ENCODE measurements at places on chromosomes 3 and 15.

GRCh38 chr15:88628018-88628654 is 7.0 kb downstream of the AEN start:
- DNase-seq: no peak

DNA sequence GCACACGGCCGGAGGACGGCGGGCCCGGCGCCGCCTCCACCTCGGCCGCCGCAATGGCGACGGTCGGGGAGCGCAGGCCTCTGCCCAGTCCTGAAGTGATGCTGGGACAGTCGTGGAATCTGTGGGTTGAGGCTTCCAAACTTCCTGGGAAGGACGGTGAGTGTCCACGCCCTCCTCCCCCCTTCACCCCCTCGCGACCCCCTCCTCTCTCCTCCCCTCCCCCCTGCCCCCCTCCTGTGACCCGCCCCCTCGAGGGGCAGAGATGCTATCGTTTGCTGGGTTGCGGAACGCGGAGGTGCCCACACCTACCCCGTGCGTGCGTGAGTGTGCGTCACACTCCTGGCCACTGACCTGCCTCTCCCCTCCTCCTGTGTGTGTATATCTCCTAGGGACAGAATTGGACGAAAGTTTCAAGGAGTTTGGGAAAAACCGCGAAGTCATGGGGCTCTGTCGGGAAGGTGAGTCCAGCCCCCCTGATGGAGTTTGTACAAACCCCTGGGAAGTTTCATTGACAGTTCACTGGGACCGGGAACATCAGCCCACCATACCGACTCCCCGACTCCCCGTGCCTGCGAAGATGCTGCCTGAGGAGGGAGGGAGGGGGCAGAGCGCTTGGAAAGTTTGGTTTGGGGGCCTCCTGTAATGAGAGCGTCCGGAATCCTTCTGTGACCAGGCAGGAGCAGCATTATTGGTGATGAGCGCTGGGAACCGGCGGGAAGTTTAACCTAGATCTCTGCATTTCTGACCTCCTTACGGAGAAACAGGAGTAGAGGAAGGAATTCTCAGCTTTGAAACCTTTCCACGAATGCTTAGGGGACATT is 795 bp upstream of the SCAANT1 start:
- DNase-seq: peak; percentile 17

GRCh38 chr3:194711286-194711685 is 25.6 kb downstream of the FAM43A start:
- no peak for DNase-seq

DNA sequence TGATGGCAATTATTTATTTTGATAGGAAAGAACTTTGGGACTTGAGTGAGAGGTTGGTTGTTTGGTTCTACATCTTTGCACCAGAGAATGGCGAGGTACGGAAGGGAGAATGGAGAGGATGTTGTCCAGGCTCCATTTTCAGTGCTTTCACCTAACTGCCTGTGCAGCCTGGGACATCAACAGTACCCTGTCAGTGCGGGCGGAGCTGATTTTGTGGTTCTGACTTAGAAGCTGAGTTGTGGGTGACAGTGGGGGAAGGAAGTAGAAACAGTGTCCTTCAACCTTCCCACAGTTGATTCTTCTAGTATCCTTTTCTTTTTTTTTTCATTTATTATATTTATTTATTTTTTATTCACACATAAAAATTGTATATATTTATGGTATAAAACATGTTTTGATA is 95.3 kb downstream of the TIGIT start:
- DNase-seq: no peak

DNA sequence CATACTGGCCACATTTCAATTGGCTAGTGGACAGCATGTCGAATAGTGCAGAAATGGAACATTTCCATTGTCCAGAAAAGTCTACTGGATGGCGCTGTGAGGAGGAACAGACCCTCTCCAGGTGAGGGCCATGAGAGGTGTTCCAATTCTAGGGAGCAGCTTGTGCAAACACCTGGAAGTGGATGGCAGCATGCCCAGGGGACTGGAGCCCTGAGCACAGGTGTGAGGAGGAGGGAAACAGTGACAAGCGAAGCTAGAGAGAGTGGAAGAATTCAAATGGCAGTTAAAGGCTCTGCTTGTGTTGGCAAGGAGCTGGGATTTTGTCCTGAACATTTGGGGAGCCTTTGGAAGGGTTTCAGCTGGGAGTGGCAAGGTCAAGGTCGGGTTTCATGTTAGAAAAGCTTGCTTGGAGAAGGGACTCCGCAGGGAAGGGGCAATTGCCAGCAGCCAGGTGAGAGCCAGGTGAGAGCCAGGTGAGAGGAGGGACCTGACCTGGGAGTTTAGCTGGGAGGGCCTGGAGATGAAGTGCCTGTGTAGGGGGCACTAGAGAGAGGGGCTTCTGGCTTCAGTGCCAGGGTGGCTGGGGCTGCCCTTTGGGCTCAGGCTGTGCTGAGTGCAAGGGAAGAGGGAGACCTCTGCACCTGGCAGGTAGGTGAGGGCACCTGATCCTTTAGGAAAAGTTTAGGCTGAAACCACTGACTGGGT is 93.8 kb downstream of the LINGO1 start:
- DNase-seq: no peak

All from stimulated activated CD4-positive, alpha-beta T cell treated with anti-CD3 and anti-CD28 coated beads, TNF-alpha, amount 100 ng/mL, for 4 hours (primary cell).